ENCODE measurements at places on chromosomes 1 and 21. TPM values are rescaled to one million over a fixed set of nuclear protein-coding genes. Genes with fewer than 3 reads are reported as not detected.

ADAMTSL4 gene
- total RNA-seq, result 0.31 TPM

LAPTM5 gene
- not detected for total RNA-seq

CTPS1 gene
- 126 TPM for total RNA-seq

ERICH3 gene
- total RNA-seq, result not detected

HES5 gene
- not detected for total RNA-seq

ITGB2 gene
- 7.4 TPM for total RNA-seq

DCDC2B gene
- not detected for total RNA-seq

DMRTA2 gene
- 0.28 TPM for total RNA-seq

ZMYND12 gene
- total RNA-seq, result 0.28 TPM

DNA sequence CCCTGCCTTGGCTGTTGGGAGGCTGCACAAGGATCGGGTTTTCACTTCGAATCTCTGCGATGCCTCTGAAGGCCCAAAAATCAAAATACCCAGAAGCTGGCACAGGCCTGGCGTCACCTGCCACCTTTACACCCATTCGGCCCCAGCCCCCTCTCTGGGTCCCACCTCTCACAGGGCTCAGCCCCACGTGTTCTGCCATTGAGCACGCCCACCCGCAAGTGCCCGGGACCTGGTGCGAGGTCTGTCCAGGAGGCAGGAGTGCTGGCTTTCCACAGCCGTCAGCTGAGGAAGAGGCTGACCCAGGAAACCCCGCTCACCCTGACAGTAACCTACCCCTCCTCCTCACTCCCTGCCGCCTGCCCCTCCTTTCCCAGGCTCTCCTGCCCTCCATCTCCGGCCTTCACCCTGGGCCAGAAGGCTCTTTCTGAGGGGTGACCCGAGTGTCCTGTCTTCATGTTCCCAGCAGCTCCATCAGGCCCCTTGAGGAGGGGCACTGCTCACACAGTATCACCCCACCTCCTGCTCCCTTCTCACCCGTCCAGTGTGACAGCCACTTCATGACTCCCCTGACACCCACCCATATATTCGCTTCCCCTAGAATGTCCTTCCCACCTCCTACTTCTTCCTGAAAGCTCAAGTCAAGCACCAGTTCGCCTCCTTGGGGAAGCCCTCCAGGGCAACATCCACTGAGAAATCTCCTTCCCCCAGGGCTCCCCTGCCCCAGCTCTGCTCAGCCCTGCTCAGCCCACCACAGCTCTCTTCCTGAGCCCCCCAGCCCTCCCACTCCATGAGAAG is 13.5 kb downstream of the RCC2 start:
- H3K4me3 ChIP-seq, result no peak overlapping the region
- DNase-seq, result no peak
- peaks cover 91% of the 10 kb centered on the region for H3K36me3 ChIP-seq
- H3K27me3 ChIP-seq, result no peaks in the 10 kb centered on the region

DNA sequence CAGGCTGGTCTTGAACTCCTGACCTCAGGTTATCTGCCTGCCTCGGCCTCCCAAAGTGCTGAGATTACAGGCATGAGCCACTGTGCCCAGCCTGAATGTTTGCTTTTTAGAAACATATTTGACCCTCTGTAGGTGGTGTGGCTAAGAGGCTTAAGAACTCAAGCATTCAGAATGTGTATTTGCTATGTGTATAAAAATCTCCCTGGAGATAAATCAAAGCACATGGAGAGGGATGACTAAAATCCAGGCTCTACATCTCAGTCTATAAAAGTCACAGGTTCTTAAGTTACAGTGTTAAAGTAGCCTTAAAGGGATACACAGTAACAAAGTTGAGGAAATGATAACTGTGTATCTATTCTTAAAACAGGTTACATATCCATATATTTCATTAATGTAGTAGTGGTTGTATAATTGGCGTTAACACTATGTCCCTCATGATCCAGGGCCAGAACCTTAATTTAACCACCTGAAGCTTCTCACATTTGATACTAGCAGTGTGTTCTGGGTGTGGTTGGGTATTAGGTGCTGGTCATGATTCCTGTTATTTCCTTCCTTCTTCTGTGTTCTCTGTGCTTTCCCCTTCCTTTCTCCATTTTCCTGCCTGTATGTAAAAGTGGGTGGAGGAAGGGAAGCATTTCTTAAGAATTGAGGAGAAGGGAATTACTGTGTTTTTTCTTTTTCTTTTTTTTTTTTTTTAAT is 16.2 kb downstream of the GIPC2 start:
- no peaks in the 10 kb centered on the region for H3K27me3 ChIP-seq
- no peaks in the 10 kb centered on the region for H3K36me3 ChIP-seq
- H3K4me3 ChIP-seq, result no peak overlapping the region
- no peak for DNase-seq

DNA sequence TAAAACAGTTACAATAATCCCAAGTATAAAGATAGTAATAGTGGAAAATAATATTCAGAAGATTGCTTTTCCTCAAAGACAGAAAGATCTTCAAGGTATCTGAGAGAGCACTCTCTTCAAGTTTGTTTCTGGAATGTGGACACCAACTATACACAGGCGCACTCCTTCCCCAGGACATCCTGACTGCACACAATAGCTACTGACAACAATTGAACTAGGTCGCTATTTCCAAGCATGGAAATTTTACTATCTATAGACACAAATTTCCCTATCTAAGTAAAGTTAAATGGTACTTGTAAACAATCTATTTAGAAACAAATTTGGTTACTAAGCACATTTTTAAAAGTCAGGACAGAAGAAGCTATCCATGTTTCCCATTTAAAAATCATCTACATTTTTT is 19.1 kb downstream of the ARHGAP29 start:
- H3K36me3 ChIP-seq, result no peaks in the 10 kb centered on the region
- no peak overlapping the region for H3K4me3 ChIP-seq
- DNase-seq, result no peak
- no peaks in the 10 kb centered on the region for H3K4me1 ChIP-seq
- no peak overlapping the region for H3K27ac ChIP-seq

GRCh38 chr1:225415307-225415706 is 12.5 kb downstream of the LBR start:
- H3K4me1 ChIP-seq, result peaks cover 20% of the 10 kb centered on the region

DNA sequence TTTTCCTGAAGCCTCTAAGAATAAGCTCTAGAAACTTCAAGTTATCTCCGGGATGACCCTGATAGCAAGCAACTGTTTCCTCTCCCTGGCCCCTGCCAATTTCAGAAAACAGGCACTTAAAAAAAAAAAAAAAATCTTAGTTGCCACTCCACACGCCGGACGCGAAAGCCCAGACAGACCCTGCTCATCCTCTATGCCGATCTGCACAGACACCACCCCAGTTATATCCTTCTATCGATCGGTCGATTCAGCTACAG is 1.7 kb downstream of the ANP32E start:
- H3K27ac ChIP-seq, result peak overlapping the region; percentile 95
- DNase-seq, result no peak
- peaks cover 26% of the 10 kb centered on the region for H3K36me3 ChIP-seq
- H3K4me3 ChIP-seq, result peak overlapping the region; percentile 77
- peaks cover 7% of the 10 kb centered on the region for H3K4me1 ChIP-seq
- no peaks in the 10 kb centered on the region for H3K27me3 ChIP-seq

GRCh38 chr1:61141288-61142042 is 59.1 kb downstream of the NFIA start:
- DNase-seq, result peak; percentile 37
- no peaks in the 10 kb centered on the region for H3K36me3 ChIP-seq
- H3K27ac ChIP-seq, result peak overlapping the region; percentile 59
- no peak overlapping the region for H3K4me3 ChIP-seq

DNA sequence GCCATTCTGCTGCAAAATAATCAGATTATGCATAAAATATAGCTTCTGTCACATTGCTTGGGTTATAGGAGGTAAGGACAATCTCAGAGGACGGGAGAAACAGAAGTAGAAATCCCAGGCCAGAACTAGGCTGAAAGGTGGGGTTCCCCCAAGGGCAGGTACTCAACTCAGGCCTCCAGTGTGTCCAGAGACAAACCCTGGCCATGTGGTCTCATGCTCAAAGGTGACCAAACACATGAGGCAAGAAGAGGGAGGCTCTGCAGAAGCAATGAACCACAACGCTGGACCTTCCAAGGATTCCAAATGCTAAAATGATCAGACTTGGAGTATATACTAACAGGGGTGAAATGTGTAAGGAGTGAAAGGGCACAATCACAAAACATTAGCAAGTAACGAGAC is 103.8 kb downstream of the DMRTB1 start:
- no peak overlapping the region for H3K27ac ChIP-seq
- H3K4me1 ChIP-seq, result no peaks in the 10 kb centered on the region
- no peak overlapping the region for H3K4me3 ChIP-seq
- H3K27me3 ChIP-seq, result no peaks in the 10 kb centered on the region
- no peak for DNase-seq

DNA sequence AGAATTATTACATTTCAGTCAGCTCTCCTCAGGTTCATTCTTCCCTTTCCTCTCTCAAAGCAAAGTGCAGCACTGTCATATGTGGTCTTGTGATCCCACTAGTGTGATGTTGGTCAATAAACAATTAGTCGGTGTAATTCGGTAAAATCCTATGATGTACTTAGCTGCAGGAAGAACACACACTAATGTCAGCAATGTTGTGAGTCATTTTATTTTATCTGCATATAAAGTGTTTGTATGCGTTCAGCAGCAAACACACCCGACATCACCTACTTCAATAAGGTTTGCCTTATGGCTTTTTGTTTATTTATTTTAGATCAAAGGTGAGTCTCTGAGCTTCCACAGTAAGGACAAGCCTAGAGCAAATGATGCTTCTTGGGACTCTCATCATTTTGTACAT is 47.8 kb downstream of the PTPN14 start:
- no peaks in the 10 kb centered on the region for H3K36me3 ChIP-seq
- H3K27ac ChIP-seq, result no peak overlapping the region
- no peak for DNase-seq

- no peak overlapping the region for H3K4me3 ChIP-seq
- H3K4me1 ChIP-seq, result peaks cover 24% of the 10 kb centered on the region
These were observed 98.8 kb downstream of the ZNF644 start for GRCh38 chr1:90922996-90923395.

GRCh38 chr1:59520827-59521418 is 224.0 kb downstream of the FGGY start:
- H3K4me1 ChIP-seq, result no peaks in the 10 kb centered on the region
- H3K27me3 ChIP-seq, result no peaks in the 10 kb centered on the region
- DNase-seq, result no peak
- no peak overlapping the region for H3K4me3 ChIP-seq
- no peak overlapping the region for H3K27ac ChIP-seq

- no peaks in the 10 kb centered on the region for H3K36me3 ChIP-seq
- H3K4me3 ChIP-seq, result no peak overlapping the region
- no peaks in the 10 kb centered on the region for H3K4me1 ChIP-seq
- DNase-seq, result no peak
These were observed 72.7 kb upstream of the ACTL8 start for GRCh38 chr1:17682400-17682799.

DNA sequence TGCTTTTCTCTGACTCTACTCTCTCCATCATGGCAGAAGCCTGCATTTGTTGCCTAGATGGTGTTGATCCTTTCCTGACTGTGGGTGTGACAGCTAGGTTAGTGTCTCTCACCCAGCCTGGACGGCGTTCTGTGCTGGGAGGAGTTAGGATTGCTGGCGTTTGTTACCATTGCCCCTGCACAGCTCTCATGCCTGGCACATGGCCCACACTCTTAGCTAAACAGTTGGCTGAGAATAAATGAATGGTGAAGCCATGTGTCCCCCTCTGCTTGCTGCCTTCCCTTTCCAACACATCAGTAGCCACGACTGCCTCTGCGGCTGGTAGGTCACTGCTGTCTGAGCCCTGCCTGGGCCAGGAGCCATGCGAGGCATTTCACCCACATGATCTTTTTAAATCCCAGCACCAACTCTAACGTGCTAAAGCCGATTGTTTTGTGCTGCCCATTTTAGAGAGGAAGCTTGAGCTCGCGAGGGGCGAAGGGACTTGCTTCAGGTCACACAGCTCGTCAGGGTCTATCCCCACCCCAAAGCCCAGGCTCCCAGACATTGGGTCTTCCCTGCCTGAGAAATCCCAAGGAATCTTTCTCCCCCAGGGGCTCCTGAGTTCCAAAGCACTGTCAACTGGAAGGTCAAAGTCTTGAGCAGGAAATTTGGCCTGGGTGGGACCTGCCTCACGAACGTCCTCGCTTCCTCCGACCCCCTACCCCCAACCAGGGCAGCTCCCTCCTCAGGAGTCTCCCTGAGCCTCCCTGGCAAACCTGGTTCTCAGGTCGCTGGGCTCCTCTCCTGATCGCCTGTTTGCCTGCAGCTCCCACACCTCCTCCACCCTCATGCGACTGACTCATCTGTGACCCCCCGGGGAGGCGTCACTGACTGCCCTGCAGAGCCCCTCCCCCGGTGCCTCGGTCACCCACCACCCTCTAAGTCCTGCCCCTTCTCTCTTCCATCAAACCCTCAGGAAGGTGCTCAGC is 271.7 kb upstream of the C1orf174 start:
- H3K27me3 ChIP-seq, result peaks cover 44% of the 10 kb centered on the region
- H3K4me3 ChIP-seq, result no peak overlapping the region
- no peak overlapping the region for H3K27ac ChIP-seq

- no peak overlapping the region for H3K4me3 ChIP-seq
- no peaks in the 10 kb centered on the region for H3K27me3 ChIP-seq
- no peak overlapping the region for H3K27ac ChIP-seq
- DNase-seq, result no peak
- no peaks in the 10 kb centered on the region for H3K36me3 ChIP-seq
- H3K4me1 ChIP-seq, result no peaks in the 10 kb centered on the region
These were observed 18.5 kb downstream of the COP1 start for GRCh38 chr1:176188604-176189003.

DNA sequence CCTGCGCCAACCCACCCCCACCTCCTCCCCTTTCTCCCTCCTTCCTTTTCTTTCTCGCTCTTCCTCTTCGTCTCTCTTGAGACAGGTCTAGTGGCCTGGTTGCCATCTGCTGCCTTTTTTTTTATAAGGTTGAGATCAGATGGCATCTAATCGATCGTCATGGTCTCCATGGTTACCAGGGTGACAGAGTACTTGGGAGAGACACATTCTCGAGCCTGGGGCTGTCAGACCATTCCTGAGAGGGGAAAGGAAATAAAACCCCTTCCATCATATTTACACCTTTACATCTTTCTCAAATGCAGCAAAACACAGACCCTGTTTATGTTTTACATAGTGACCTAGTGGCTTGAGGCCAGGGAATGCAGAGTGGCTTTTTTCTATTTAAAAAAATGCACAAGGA is 53.5 kb upstream of the SLC22A15 start:
- no peaks in the 10 kb centered on the region for H3K36me3 ChIP-seq
- no peak overlapping the region for H3K27ac ChIP-seq
- H3K4me3 ChIP-seq, result no peak overlapping the region
- peaks cover 11% of the 10 kb centered on the region for H3K4me1 ChIP-seq
- no peaks in the 10 kb centered on the region for H3K27me3 ChIP-seq
